Stimulated activated CD8-positive, alpha-beta memory T cell treated with anti-CD3 and anti-CD28 coated beads, Interleukin-15, amount 100 ng/mL, for 24 hours (primary cell): ENCODE measurements at places on chromosomes 7 and 10.

GRCh38 chr7:63071396-63071795 is 927.3 kb upstream of the ZNF722 start:
- DNase-seq: no peak

DNA sequence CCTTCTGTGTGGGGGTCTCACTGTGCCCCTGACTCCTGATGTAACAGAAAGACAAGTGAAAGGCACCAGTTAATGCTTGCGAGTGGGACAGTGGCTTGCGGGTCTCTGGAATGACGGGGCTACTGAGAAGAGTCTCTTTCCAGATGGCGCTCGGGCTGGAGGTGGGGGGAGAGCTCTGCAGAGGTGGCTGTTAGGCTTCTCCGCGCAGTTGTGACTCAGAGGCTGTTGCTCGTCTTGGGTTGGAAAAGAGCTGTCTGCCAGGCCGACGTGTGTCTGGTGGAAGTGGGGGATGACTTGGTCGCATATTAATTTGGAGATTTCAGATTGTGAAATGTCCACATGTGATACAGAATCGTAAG is 27.9 kb upstream of the SH2B2 start:
- DNase-seq: no peak

GRCh38 chr7:131578602-131579001 is 22.2 kb upstream of the PODXL start:
- no peak for DNase-seq

DNA sequence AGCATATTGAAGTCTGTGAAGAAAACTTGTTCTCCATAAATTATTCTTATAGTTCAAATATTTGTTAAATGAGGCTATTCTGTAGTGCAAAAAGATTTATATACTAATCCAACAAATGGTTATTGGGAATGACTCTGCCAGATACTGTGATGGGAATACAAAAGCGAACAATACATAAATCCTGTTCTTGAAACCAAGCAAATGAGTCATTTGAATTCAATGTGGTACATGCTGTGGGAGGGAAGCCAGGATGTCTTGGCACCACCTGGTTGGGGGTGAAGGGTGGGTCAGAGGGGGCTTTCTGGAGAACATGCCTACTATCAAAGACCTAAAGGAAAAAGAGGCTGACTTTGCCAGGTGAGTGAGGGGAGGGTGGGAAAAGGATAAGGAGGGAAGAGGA is 594.2 kb downstream of the CALN1 start:
- no peak for DNase-seq

DNA sequence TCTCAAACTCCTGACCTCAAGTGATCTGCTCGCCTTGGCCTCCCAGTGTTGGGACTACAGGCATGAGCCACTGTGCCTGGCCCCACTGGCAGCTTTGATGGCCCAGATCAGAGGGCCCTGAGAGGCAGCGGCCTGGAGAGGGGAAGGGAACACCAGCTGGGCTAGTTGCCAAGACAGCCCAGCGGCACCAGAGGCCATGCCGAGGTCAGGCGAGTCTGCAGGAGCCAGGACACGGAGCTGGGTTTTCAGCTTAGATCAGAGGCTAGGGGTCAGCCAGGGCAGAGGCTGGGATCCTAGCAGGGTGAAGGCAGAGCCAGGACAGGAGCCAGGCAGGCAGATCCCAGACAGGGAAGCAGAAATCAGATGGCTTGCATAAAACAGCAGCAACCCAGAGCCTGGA is 92.9 kb downstream of the MYL10 start:
- no peak for DNase-seq

DNA sequence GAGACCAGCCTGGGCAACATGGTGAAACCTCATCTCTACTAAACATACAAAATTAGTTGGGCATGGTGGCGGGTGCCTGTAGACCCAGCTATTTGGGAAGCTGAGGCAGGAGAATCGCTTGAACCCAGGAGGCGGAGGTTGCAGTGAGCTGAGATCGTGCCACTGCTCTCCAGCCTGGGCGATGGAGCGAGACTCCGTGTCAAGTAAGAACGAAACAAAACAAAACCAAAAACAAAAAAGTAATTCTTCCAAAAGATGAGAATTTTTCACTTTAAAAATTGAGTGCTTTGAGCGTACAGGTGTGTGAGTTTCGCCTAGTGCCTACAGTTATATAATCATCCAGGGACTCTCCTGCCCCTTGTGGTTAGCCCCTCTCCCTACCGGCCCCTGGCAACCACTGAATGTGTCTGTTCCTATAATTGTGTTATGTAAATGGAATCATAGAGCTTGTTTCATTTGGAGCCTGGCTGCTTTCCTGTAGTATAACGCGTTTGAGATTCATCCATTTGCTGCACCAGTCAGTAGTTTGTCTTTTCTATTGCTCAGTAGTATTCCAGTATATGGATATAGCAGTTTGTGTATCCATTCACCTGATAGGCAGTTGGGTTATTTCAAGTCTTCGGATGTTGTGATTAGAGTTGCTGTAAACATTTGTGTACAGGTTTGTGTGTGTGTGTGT is 80.0 kb downstream of the RBM33 start:
- no peak for DNase-seq

DNA sequence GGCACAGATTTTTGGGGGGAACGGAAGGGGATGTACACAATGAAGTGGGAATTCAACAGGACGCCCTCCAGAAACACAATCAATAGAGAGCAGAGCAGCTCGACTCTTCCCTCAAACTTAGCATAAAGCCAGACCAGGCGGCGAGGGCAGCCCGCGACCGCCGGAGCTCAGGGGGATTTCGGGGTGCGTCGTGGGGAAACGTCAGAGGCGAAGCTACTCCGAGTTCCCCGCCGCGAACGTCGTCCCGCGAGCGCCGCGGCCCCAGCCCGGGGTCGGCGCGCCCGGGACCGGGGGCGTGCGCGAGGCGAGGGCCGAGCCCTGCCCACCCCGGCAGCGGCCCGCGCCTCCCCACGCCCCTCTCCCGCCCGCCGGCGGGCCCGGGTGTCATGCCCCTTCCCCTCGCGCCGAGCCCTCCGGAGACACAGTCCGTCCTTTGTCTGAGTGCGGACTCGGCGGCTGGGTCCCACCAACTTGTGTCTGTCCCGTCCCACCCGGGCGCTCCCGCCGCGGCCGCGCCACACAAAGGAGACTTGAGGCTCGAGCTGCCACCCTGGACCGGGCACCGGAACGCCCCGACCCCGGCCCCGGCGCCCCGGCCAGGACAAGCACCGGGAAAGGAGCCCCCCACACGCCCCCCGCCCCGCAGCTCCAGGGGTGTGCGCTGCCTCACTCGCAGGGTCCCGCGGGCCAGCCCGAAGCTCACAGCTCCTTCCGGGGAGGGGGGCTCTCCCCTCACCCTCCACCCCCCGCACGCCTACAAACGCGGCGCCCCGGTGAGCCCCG is 634 bp downstream of the EZH2 start:
- peak; percentile 22 for DNase-seq

GRCh38 chr10:131560166-131560565 is 248.6 kb upstream of the TCERG1L start:
- no peak for DNase-seq

DNA sequence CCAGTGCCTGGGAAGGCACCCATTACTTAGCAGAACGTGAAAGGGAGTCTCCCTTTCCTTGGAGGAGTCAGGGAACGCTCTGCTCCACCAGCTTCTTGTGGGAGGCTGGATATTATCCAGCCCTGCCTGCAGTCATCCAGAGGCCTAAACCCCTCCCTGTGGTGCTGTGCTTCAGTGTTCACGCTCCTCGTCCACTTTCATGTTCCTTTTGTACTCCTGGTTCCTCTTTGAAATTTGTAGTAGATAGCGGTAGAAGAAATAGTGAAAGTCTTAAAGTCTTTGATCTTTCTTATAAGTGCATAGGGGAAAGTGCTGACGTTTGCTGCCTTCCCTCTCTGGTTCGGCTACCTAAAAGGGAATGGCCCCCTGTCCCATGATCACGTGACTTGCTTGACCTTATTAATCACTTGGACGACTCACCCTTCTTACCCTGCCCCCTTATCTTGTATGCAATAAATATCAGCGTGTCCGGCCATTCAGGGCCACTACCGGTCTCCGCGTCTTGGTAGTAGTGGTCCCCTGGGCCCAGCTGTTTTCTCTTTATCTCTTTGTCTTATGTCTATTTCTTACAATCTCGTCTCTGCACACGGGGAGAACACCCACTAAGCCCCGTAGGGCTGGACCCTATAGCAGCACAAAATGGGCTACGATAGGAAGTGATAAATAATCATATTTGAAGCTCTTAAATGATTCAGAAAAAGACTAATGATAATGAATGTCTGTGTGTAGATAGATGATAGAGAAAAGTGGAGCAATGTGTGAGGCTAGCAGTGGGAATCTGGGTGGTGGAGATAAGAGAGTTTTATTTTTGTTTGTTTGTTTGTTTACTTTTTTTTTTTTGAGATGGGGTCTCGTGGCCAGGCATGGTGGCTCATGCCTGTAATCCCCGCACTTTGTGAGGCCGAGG is 5.8 kb upstream of the ESYT2 start:
- no peak for DNase-seq
